ENCODE measurements at places on chromosomes 2 and 18.

- no peak for DNase-seq
These were observed 61.8 kb upstream of the LHCGR start for GRCh38 chr2:48817355-48817754.

GRCh38 chr2:108393197-108393596, 15.4 kb downstream of the SULT1C4 start:
- DNase-seq: no peak

DNA sequence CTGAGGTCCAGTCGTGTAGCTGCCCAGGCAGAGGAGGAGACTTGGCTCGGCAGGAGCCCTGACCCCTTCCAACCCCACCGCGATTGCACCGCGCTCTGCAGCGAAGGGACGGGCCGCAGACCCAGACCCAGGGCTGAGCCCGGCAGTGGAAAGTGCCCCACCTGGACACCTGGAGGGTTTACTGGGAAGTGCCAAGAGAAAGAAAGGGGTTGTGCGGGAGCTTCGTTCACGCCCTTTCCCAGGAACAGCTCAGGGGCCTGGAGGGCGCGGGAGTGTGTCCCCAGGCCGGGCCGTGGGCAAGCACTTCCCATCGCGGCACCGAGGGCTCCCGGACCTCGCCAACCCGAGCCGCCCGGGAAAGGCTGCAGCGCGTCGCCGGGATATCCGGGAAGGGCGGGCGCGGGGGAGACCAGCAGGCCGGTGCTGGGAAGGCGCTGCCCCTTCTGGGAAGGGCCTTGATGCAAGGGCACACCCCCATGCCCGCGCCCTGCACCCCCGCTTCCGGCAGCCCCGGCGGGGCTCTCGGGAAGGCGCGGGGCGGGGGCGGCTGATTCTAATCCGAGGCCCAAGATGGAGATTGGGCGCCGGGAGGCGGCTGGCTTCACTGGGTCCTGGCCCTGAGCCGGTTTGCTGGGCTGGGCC, 36.1 kb upstream of the MRPL33 start:
- DNase-seq: no peak

DNA sequence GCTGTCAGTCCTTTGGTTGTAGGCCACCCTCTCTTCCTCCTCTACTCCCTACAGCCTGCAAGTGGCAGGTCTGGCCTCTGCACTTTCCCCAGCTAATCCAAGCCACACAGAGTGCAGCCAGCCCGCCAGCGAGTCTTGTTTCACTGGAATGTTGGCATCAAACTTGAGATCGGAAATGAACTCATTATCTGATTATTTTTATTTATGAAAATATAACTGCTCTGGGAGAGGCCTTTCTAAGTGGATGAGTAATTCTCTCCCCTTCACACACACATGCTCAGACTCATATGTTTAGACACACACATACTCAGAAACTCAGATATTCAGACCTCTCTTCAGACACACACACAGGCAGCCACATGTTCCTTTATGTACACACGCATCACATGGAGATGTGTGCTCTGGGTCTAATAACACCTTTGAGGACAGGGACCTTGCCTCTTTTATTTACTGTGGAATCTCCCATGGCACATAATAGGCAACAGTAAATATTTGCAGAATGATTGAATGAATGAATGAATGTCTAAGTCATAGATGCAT, 151.3 kb downstream of the ZFP36L2 start:
- DNase-seq: peak; percentile 89

DNA sequence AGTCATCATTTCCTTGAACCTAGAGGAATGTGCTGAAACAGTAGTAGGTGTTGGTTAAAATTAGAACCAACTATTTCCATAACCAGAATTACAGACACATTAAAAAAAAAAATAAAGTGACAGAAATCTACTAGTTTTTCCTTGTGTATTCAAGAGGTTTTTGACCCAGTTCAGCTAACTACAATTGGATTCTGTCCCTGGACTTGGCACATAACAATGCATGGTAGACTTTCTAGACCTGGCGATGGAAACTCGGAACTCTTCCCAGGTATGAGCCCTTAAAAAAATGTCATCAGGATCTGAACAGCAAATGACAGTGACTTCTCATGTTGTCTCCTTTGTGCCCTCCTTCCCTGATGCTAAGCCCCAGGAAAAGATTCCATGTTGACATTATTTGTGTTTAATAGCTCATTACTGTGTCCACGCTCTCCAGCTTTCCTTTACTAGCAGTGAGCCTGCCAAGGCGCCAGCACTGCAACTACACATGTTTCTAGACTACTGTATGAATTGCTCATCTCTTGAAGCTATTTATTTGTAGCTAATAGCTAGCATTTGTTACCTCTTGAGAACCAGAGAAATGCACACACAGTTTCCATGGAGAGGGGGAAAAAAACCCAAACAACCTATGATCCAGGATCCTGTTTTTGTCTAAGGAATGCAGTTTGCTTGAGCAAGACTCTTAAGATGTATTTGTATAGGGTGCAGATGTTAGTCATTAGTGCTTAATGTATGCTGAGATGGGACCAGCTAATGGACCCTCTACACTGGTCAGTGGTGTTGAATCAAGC, 148.5 kb downstream of the FMNL2 start:
- DNase-seq: peak; percentile 93

DNA sequence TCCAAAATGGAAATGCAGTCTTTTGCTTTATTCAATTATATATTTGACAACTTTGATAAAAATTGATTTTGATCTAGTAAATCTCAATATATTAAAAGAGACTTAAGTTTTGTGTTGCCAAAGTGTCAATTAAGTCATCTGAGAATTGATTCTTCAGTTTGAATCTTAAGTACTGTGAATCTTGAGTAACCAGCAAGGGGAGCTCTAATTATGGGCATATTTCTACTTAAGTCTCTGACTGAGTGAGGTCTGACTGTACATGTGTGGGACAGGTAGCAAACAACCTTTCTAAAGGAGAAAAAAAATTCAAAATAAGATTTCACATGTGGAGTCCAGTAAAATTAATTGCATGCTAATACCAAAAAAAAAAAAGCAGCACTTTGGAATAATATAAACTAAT, 503.7 kb upstream of the SLC8A1 start:
- DNase-seq: no peak

DNA sequence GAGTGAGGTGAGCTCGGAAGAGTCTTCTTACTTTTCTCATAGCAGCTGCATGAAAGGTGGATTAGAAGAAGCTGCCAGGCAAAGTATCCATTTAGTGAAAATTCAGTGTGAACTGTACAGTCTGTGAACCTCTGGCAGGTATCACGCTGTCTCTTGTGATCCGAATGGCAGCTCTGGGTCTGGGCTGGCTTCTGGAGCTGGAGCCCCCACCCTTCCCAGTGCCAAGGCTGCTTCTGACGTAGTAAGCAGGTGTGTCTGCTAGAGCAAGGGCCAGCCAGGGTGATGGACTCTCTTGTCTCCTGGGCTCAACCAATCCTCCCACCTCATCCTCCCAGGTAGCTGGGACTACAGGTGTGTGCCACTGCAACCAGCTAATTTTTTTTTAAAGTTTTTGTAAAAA, 14.0 kb upstream of the NTSR2 start:
- DNase-seq: no peak

GRCh38 chr2:51717312-51717711, 685.4 kb upstream of the NRXN1 start:
- no peak for DNase-seq
